ENCODE measurements at places on chromosomes 2 and 18.

- DNase-seq: no peak
These were observed 1.6 kb downstream of the IRS1 start for GRCh38 chr2:226797989-226798421.

- DNase-seq: no peak
These were observed 178.1 kb upstream of the MMADHC start for GRCh38 chr2:149765636-149766035.

DNA sequence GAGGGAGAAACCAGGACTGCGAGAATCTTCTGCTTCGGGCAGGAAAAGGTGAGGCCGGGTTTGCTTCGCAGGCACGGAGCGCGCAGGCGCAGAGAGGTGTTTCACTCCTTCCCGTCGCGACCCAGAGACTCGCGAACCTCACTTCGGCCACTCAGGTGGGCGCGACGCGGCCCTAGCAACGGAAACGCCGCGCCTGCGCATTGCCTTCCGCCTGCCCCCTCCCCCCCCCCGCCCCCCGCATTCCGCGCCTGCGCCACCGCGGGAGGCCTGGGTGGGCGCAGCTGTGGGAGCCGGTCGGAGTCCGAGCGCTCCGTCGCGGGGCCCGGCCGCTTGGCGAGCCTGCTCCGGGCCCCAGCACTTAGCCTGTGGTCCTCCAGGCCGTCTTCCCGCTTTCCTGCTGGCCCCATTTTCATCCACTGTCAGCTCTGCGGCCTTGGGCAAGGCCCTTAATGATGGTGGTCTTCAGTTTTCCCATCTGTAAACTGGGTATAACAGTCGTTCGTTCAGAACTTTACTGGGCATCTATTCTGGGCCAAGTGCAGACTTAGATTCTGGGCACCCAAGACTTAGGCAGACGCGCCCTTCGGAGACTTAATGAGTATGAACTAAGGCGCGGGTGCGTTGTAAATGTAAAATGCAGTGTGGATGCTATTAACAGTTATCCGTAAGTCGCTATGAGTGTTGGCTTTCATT is 62.1 kb upstream of the ACKR3 start:
- no peak for DNase-seq

GRCh38 chr2:217535957-217536708 is 466.7 kb downstream of the TNS1 start:
- DNase-seq: no peak

GRCh38 chr2:11123001-11123809 is 32.1 kb upstream of the SLC66A3 start:
- DNase-seq: no peak

DNA sequence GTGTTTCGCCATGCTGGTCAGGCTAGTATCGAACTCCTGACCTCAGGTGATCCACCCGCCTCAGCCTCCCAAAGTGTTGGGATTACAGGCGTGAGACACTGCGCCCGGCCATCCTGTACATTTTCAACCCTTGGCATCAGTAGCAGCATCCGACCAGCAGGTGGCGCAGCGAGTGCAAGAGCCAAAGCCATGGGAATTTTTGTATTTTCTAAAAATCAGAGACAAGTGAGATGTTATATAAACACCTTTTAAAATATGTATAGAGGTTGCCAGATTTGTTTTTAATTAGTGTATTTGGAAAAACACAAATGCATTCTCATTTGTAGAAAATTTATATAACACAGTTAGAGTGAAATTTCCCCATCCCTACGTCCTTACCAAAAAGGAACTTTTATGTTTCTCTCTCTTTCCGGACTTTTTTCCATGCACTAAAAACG is 36.8 kb downstream of the MOGAT1 start:
- peak; percentile 76 for DNase-seq

GRCh38 chr2:57218206-57218605 is 828.4 kb upstream of the VRK2 start:
- no peak for DNase-seq

DNA sequence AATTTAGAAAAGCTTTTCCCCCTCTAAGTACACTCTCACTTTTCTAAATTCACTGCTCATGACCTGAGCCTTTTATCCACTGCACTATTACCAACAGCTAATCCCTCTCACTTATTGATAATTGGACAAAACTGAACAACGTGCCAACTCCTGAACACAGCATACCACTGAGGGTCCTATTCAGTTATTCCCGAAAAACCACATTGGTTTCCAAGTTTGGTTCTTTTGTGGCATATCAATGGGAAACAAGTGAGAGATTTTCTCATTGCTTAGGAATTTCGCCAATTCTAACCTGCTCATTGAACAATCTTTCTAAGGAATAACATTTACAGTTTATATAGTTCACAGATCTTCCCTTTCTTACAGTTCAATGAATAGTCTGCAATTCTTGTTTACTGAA is 977.4 kb downstream of the TMEM182 start:
- DNase-seq: no peak

GRCh38 chr2:98142106-98142791 is 55.3 kb downstream of the VWA3B start:
- no peak for DNase-seq

GRCh38 chr18:9826685-9827084 is 59.1 kb upstream of the TXNDC2 start:
- DNase-seq: no peak

DNA sequence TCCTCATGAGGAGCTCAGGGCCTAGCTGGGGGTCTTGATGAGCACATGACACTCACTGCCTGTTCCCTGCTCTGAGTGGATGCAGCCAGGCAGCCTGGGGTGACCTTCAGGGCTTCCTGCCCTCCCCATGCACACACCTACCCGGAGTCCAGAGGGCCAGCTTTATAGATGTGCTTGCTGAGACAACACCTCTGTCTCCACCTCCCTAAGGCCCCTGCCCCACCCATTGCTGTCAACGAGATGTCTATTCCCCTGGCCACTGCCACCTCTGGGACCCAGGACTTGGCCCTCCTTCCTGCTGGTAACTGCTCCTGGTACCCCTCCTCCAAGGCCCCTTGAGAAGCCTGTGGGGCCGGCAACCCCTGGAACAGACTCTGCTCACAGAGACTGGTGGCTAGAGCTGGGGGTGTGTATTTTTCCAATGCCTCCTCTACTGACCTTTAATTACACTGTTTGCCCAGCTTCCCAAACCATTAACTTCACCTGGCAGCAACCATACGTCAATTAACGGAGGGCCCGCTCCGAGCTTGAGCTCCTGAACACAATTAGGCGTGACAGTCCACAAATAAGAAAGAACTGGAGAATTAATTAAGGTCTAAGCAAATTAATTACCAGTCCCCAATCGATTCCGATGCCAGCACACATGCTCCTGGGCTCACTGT is 66.3 kb downstream of the EMX1 start:
- DNase-seq: no peak

DNA sequence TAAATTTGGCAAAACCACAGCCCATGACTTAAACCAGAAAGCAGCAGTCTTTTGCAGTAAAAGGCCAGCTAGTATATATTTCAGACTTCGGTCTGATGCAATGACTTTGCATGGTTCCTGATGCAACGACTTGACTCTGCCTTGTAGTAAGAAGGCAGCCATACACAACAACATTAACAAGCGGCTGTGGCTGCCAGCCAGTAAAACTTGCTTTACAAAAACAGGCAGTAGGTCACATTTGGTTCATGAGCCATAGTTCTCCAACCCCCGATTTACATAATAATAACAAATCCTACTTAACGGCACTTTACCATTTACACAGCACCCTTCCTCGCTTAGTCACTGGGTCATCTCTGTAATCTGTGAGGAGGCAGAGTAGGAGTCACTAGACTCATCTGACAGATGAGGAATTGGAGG is 410.3 kb downstream of the LRATD1 start:
- DNase-seq: peak; percentile 52

DNA sequence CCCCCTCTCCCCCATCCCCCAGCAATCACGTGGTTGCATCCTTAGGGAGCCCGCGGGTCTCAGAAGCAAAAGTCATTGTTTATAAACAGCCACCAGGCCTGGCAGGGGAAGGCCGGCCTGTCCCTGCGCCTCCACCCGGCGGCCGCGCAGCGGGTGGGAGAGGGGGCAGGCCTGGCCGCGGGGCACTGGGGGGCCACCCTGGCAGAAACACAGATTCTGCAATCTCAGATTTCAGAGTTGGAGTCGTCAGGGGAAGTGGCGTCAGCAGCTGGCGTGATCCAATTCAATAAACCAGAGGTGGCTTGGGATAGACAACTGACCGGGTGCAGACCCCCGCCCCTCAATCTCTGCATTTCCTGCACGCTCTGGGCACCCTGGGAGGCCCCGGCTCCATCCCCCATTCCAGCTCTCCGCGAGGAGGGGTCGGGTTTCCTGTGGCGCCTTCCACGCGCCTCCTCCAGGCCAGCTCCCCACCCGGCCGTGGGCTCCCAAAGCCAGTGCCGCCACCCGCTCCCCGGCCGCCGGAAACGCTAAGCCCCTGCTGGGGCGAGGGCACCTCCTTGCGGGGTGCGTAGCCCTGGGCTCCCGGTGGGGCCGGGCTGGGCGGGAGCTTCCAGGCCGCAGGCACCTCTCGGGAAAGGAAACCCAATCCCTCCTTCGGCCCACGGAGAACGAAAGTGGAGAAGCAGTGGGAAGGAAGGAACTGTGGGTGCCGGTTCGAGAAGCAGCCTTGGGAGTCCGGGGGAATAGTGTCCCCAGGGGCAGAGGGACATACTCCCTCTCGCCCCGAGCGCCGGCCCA is 1.1 kb downstream of the BIN1 start:
- DNase-seq: peak; percentile 57

GRCh38 chr2:166106431-166107015 is 21.3 kb downstream of the SCN1A start:
- peak; percentile 18 for DNase-seq

- no peak for DNase-seq
These were observed 45.0 kb upstream of the RMND5A start for GRCh38 chr2:86675104-86675503.

DNA sequence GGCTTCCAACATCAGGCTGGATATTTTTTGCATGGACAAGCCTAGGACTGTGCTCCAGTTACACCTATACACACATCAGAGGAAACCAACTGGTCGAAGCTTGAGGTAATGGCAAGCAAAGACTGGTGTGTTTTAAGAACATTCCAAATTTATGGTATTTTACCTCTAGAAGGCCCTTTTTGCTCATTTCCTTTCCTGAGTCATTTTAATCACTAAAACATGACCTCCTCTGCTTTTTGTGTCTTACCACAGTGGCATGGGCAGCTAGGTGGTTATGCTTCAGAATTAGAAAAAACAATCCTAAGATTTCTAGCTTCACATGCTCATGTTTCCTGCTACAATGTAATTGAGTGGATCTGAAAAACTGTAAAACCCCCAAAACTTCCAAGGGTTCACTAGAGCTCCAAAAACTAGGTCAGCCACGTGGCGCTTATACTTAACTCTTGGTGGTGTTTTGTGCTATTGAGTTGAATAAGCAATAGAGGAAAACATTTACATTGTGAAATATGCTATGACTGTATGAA is 30.6 kb upstream of the CHRNA1 start:
- peak; percentile 31 for DNase-seq

DNA sequence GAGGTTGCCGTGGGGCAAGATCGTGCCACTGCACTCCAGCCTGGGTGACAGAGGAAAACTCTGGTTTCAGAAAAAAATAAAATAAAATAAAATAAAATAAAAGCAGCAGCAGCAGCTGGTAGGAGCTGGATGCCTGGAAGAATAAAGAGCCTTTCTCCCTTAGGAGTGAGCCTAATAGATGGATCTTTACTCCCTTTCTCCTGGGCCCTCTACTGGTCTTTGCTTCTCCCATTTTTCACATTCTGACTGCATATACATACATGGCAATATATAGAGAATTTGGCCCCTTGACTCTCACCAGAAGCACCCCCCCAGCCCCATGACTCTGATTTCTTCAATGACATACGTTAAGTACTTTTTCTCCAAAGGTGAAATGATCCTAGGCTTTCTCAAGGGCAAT is 9.8 kb upstream of the MALT1 start:
- peak; percentile 13 for DNase-seq

DNA sequence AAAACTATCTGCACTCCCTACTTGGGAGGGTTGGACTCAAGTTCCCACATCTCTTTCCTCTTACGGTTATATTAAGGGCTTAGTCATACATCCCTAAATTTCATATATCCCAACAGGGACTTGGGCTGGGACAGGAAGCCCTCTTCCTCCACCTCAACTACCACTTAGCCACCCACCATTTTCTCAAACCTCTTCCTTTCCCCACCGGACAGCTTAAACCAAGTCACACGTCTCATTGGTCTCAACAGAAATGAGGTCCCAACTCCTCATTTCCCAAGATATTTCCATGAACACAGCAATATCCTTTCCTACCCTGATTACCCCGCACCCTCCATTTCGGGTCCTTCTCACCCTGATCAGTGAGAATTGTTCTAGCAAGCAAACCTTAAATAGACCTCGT is 736 bp downstream of the ZSCAN30 start:
- no peak for DNase-seq

- DNase-seq: no peak
These were observed 584 bp downstream of the C2orf72 start for GRCh38 chr2:231037731-231038482.

DNA sequence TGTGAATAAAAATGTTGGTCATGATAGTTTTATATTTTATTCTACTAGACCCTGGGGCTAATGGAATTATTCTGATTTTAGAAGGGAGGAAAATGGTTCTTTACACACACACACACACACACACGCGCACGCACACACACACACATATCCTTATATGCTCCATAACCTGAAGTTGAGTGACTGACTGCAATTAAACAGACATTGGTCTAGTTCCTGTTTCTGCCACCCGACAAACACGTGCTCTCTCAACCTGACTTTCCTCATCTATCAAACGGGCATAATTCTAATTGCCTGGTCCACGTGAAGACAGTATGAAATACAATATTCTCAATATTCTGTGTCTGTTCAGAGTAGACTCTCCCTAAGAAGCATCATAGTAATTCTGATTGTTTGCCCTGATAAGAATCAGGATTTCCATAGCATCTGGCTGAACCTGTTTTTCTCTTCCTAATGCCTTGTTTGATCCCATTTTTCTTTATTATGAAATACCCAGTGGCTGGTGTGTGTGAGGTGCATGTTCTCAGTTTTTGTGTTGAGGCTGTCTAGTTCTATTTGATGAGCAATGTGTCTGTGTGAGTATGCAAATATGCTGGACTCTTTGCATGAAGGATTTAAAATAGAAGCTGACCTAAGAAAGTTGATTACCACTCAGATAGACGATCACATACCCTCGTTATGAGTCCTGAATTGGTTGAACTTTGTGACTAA is 51.0 kb downstream of the SETBP1 start:
- no peak for DNase-seq

DNA sequence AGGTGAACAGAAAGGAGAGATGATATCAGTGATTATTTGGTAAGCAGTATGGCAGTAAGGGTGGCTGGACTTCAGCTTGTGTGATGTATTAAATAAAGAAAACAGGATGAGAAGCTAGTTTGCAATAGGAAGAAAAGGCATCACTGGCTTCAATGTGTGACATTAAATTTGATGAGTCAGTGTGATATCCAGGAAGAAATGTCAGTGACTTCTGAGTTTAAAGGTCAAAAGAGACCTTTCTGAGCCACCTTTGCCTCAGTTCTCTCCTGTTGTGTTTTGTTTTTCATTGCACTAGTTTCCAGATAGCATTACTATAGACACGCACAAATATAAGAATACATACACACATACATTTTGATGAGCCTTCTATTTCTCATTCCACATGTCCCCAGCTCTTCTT is 105.6 kb downstream of the PIGN start:
- DNase-seq: no peak

GRCh38 chr2:119958670-119959268 is 54.1 kb upstream of the EPB41L5 start:
- no peak for DNase-seq

- DNase-seq: no peak
These were observed 8.6 kb upstream of the COBLL1 start for GRCh38 chr2:164850235-164850634.
